ENCODE measurements at places on chromosomes 3 and 15.
A peak's percentile ranks its signal among the peaks of the same experiment; 100 is the strongest.

- DNase-seq: no peak
Measured at GRCh38 chr3:115361806-115362205, 214.7 kb upstream of the ZBTB20 start.

DNA sequence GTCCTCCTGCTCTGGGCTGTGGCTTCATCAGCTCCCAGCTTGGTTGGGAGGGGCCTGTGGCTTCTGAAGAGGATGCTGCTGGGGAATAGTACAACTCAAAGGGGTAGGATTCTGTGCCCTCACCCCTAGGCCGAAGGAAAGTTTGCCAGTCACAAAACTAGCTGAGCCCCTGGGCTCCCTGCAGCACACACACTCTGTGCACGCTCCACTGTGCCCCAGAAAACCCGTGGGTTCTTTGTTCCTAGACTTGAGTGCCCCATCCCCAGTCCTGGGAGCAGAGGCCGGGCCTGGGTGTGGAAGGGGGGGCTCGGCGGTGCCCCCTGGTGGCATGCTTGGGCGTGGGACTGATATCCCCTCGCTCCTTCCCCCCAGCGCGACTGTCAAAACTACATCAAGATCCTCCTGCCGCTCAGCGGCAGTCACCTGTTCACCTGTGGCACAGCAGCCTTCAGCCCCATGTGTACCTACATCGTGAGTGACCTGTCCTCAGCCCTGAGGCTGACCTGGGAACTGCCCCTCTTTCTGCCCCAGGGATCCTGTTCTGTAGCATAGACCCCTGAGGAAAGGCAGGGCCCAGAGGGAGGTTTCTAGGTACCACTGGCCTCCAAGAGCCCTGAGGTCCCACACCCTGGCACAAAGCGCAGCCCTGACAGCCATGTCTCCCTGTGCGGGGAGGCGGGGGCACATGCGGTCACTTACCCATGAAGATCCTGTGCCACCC is 14.2 kb downstream of the CIB1 start:
- DNase-seq: no peak

DNA sequence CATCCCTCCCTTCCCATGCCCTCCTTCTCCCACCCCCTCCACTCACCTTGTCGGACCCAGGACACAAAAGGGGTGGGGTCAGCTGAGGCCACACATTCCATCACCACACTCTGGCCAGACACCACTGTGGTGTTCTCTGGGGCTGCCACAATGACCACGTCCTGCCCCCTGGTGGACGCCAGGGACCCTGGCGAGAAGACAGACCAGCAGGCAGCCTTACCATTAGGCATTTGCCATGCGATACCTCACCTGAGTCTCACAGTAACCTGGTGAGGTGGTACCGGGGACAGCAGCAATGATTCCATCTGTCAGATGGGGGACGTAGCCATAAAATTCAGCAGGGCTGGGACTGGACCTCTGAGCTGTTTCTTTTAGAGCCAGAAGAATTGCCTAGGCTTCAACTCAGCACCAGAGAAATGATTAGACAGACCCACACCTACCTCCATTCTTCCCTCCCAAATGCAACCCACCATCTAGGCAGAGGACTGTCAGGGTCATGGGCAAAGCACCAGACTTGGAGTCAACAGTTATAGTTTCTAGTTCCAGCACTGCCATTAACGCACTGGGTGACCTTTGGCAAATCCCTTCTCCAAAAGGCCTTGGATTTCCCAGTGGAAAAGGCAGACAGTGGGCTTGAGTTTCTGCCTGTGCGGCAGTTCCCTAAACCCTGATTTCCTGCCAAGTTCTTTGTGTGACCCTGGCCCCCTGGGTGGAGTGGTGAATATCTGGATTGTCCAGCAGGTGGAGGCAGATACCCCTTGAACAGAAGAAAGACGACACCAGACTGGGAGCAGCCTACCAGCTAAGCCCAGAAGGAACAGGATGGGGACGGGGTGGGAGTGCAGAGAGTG is 21.8 kb downstream of the IGDCC4 start:
- DNase-seq: peak; percentile 53

DNA sequence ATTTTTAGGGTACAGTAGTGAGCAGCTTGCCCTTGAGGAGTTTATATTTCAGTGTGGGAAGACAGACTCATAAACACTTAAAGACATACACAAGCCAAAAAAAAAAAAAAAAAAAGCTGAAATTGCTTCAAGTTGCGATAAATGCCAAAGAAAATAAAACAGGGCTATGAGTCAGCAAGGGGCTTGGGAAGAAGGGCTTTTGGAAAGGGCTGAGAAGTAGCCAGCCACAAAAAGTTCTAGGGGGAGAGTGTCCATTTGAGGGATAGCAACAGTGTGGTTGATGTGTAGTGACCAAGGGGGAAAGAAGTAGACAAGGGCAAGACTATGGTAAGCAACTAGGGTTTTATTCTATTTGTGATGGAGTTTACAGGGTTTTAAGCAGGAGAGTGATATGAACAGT is 185.5 kb downstream of the ADAMTS9 start:
- DNase-seq: no peak

GRCh38 chr3:73727117-73727821 is 102.5 kb upstream of the PDZRN3 start:
- DNase-seq: no peak

GRCh38 chr3:141707741-141708203 is 30.3 kb upstream of the RNF7 start:
- no peak for DNase-seq
